AG04449 (cell line): ENCODE measurements at places on chromosomes 4 and X.
A peak's percentile ranks its signal among the peaks of the same experiment; 100 is the strongest.

DNA sequence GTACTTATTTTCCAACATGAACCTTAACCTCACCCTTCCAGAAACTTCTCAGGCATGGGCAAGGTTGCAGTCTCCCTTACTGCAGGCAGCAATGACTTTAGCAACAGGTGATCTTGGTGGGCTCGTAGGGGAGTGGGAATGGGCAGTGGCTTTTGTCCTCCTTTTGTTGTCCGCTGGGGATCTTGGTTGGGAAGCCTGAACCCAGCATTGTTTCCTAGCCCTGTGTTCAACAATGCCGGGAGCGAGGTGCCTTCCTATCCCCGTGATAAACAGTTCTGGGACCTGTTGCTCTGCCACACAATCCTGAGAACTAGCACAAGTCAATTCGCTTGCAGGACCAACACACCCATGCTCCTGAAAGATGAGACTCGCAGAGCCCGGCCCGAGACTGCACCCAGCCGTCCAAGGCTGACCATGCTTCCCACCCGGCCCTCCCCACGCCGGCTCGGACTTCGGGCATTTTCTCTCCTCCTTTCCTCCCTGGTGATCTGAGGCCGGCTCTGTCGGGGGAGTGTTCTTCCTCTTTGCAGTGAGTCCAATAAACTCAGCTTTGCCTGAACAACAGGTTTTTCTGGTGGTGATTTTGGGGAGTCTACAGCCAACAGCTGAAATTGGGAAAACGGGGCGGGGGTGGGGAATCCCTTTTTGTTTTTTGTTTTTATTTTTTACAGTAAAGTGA, 20.2 kb downstream of the IRAK1 start:
- no peak for DNase-seq

- DNase-seq, result no peak
These were observed 110.8 kb downstream of the GPAT3 start for GRCh38 chr4:83646538-83647239.

- DNase-seq, result peak; percentile 94
These were observed 23.1 kb upstream of the CAMK2D start for GRCh38 chr4:113784497-113785250.

- peak; percentile 86 for DNase-seq
These were observed 83.6 kb upstream of the PGRMC2 start for GRCh38 chr4:128371001-128371777.

DNA sequence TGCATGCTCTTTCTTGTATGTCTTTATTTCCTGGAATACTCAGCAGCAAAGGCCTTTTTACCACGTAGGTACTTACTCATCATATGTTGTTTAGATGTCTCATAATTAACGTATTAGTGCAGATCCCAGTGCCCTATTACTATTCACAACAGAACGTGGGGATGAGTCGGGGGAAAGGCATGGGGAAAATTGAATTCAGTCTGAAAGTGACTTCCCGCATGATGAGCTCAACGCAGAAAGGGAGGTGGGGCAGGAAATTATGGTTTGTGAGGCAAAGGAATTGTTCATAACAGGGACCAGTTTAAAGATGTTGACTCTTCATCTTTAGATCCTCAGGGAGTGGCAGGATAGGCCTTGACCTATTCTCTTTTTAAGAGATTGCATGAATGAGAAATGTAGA, 2.0 kb upstream of the TMPRSS11D start:
- DNase-seq, result peak; percentile 88

DNA sequence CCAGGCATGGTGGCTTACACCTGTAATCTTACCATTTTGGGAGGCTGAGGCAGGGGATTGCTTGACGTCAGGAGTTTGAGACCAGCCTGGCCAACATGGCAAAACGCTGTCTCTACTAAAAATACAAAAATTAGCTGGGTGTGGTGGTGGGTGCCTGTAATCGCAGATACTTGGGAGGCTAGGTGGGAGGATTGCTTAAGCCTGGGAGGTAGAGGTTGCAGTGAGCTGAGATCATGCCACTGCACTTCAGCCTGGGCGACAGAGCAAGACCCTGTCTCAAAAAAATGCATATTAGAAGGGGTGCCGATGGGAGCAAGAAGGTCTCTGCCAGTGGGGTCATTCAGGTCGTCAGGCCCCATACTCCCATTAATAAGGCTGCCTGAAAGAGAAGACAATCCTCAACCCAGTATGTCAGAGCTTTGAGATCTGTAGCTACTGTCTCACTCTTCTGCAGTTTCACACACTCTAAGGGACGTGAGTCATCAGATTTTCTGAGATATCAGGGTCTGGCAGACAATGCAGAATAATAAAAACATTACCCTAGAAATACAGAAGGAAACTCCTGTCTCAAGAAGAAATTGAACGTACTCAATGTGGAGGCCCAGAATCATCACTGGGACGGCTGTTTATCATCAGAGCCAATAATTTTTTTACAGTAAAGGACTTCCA, 176.7 kb upstream of the FAT1 start:
- DNase-seq, result peak; percentile 51

GRCh38 chr4:81509822-81510221, 38.1 kb upstream of the RASGEF1B start:
- no peak for DNase-seq

GRCh38 chr4:89823416-89823815, 13.5 kb downstream of the SNCA start:
- DNase-seq, result no peak

DNA sequence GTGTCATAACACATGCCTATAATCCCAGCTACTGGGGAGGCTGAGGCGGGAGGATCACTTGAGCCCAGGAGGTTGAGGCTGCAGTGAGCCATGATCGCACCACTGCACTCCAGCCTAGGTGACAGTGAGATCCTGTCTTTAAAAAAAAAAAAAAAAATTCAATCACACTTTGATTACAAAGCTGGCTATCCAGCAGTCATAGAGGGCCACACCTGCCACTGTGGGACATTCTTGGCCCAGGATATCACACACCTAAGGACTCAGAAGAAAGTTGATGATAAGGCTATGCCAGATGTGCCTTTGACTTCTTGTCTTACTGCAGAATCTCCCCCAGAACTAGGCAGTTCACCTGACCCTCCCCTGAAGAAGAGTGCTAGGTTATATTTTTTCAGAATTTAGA, 122.5 kb upstream of the GALNT7 start:
- DNase-seq, result no peak

- DNase-seq, result no peak
These were observed 458.8 kb upstream of the LCORL start for GRCh38 chr4:18480342-18480741.

DNA sequence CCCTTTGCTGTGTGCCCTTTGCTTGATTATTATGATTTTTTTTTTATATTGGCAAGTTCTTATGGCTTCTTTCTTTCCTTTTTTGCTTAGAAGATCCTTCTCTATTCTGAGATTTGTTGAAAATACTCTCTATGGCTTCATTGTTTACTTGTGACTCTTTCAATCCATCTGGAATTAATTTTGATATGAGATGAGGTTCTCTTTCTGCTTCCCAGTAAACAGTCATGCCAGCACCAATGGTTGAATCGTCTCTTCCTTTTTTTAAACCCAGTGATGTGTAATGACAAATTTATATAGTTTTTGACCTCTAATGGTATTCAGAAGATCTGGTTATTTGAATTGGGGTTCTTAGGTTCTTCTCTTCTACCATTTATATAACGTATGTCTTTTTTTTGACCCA, 121.8 kb downstream of the ARHGAP10 start:
- no peak for DNase-seq

GRCh38 chr4:87679449-87680169, 29.5 kb downstream of the DMP1 start:
- DNase-seq, result no peak
